Liver (tissue), 10 donors: ENCODE measurements at places on chromosomes 5 and 9.

DNA sequence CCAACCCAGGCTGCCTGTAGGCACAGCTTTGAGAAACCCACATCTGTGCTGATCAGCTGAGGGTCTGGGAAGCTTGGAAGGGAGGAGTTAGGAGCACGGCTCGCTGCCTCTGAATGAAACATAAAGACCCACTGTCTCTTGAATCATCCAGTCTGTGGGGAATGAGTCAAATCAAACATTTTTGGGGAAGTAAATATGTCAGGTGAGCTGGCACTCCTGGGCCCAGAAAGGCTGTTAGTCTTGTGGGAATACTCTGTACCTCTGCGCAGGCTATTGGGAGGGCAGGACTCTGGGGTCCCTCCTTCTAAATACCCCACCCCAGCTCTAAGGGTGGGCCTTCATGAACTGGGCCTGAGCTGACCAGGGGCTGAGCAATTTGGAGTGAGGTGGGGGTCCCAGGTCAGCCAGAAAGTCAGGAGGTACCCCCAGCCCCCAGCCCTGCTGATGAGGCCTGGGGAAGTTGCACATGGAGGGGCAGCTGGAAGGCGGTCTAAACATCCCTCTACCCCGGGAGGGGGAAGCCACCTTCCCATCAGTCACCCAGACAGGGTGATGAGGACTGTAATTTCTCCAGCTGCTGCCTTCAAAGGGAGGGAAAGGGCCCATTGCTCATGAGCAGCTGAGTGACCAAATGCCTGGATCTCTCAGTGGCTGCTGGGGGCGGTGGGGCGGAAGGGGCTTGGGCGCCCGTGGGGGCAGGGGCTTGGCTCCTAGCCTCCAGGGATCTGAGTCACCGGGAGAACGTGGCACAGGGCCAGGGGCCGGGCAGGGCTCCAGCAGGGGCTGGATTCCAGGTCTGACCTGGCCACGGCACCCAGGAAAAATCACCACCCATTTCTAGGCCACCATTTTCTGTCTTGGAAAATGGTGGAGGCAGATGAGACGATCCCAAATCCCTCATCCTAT, 10.8 kb downstream of the FIBCD1 start:
- DNase-seq: no peak

DNA sequence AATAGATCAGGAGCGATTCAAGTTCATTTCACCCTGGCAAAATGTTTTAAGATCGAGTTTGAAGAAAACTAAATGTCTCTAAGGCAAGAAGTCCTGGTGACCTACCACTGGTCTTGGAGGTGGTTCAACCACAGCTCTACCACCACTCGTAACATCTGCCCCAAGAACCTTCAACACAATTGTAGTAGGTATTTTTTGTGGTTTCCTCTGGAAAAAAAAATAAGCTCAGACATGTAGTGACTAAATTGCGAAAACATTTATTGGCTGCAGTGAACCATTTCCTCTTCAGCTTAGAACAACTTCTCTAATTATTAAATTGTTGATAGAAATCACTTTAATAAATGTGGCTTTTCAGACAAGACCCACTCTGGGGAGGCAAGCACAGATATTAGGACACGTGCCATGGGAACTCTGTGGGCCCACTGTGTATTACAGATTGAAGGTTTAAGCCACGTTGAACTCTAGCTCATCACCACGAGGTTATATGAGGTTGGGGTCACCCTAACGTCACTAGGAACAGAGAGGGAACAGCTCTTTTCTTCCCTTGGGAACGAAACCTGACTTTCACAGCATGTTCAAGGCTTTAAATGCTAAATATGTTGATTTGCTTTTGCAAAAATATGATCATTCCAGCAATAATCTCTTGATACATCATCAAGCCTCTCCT, 142.9 kb downstream of the HSD17B3 start:
- DNase-seq: no peak

GRCh38 chr5:127013407-127013806, 17.0 kb downstream of the MARCHF3 start:
- no peak for DNase-seq

GRCh38 chr9:114159691-114160090, 4.4 kb downstream of the COL27A1 start:
- DNase-seq: no peak

DNA sequence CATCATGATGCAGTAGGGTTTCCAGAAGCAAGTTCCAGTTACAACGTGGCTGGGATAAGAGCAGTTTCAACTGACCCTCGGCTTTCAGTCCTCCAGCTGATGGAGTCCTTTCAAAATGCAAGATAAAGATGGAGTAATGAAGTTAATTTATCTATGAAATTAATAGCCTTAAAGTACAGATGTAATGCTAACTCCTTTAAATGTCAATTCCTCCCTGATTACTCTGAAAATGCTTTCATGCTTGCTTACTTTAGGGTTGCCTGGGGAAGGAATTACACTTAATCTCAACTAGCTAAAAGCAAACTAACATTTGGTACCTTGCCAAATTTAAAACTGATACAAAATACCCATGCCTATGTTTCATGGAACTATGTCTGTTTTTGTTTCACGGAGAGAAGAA, 178.4 kb downstream of the KIAA0825 start:
- no peak for DNase-seq

DNA sequence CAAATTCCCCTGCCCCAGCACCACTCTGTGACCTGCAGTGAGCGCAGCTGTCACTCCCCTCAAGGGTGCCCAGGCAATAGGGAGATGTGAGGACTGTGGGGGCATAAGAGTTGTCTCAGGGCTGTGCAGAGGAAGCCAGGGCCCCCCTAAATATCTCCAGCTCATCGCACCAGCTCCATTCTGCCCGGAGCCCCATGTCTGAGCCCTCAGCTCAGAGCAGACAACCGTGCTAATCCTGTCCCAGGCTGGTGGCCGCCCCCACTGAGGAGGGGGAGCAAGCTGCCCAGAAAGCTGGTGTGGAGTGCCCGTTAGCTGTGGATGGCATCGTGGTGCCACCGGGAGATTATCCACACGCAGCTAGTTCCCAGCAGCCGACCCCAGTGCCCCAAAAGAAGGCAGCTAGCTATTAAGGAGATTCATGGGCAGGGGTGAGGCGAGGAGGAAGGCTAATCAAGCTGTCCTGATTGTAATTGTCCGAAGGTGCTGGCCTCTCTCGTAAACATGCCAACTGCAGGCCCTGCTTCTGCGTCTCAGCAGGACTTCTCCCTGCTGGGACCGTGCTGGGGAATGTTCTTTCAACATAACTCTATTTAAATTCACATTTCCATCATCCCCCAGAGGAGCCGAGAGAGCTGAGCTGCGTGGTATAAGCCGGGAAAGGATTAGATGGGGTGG, 17.0 kb upstream of the FIBCD1 start:
- no peak for DNase-seq

DNA sequence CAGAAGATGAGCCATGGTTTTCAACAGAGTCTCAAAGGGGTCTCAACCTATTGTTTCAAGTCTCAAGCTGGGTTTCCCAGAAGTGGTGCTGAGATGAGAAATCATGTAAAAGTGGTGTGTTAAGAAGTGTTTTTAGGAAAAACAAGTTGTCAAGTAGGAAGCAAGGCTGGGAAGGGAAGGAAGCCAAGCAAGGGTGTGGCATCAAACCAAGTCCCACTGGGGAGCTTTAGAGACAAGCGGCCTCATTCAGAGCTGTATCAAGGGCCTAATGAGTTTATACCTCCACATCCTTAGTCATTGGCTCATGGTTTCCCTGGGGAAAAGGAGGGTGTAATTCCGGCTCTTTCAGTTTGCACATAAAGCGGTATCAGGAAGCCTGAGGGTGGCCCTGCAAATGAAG, 26.4 kb upstream of the GABRB2 start:
- no peak for DNase-seq

DNA sequence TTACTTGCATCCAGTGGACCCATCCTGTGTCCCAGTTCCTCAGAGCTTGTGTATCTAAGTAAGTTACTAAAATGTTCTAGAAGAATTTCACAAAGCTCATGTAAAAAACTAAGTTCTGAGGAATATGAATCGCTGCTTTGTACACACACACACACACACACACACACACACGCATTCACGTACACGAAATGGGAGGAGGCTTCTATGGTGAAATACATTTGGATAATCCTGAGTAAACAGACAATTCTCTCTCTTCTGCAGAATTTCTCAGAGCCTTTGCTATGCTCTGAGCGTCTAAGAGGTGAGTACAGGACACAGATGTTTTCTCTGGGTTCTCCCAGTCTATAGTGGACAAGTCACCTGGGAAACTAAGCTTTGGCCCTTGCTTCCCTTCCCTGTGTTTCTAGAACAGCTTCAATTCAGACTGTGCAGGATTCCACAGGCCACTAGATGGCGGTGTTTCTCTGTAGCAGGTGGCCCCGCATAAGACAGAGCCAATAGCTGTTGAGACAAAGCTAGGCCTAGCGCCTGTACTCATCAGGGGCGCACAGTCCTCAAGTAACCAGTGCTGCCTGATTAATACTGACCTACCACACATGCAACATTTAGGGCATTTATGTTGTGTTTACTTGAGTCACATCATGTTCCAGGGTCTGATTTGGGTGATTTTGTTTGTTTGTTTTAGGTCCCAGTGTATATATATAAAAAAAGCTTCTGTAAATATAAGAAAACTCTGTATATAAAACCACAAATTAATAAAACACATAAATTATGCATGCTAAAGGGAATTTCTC, 114.8 kb downstream of the LIFR start:
- DNase-seq: peak; percentile 81

GRCh38 chr9:86700629-86701028, 246.7 kb downstream of the GAS1 start:
- DNase-seq: no peak

DNA sequence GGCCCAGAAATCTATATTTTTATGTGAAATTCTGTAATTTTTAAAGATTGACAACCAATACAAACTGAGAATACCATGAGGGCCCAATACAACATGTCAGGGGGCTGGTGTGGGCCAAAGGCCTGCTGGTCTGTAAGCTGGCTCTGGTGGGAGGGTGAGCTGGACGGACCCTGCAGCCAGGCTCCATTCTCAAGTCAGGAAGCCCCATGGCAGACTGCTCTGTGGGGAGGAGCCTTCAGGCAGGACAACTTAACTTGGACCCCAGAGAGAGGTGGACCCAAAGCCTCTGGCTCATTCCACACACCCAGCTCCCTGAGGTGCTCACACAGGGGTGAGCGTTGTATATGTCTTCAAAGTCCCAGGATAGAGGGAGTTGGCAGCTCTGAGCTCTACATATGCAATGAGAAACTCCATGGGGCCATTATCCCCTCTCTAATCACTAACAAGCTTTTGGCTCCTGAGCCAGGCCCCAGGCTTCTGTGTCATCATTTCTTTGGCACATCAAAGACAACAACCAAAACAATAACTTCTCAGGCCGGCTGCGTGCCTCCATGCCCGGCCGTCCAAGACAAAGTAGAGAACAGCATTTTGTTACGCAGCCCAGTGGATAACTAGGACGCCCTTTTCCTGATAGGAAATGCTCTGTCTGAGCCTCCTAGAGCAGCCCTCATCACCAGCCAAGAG, 6.4 kb downstream of the SEPTIN8 start:
- no peak for DNase-seq

DNA sequence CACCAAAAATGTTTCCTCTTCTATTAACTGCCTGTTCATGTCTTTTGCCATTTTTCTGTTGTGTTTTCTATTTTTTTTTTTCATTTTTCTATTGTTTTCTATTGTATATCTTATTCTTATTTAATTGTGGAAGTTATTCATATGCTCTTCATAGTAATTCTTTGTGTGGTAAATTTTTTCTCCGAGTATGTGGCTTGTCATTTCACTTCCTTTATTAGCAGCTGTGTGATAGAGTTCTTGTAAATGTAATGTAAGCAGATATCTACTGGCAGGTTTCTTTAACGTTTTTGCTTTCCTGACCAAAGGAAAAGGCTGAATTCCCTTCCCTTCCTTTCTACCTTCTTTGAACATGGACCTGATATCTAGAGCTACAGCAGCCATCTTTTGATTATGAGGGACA, 5.8 kb upstream of the PLPP1 start:
- no peak for DNase-seq

- DNase-seq: no peak
Observed at GRCh38 chr5:151221574-151221973, 2.3 kb downstream of the CCDC69 start.

DNA sequence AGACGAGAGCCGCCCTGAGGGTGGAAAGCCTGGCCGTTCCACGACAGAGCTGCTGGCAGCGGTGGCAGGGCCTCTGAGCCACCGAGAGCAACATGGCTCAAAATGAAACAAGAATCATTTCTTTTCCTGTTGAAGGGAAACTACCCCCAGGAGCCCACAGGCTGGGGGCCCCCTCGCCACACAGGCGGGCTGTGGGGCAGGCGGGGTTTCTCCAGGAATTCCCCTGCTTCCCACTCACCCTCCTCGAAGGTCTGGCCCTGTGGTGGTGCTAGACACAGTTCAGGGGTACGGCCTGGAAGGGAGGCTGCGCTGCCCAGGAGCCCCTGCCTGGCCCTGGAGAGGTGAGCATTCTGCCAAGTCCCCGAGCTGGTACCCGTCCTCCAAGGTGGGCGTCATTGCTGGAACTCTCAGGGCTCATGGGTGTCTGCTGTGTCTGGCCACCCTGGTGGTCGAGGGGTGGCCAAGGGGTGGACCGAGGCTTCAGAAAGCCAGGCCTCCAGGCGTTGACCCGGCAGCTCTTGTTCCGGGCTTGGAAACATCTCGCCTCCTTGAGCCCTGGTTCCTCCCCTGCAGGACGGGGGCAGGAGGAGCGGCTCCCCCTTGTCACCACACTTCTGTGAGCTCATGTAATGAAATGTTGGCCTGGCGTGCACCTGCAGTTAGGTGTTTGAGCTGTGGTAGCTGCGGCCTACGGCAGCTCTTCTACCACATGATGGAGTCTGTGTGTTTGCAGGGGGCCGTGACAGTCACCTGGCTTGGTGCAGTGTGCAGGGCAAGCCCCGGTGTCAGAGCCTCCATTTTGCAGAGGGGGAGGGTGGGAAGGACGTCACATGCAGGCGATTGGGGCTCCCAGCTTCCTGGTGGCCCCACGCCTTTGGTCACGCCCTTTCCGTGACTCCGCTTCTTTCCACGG, 65.3 kb downstream of the RXRA start:
- DNase-seq: no peak

DNA sequence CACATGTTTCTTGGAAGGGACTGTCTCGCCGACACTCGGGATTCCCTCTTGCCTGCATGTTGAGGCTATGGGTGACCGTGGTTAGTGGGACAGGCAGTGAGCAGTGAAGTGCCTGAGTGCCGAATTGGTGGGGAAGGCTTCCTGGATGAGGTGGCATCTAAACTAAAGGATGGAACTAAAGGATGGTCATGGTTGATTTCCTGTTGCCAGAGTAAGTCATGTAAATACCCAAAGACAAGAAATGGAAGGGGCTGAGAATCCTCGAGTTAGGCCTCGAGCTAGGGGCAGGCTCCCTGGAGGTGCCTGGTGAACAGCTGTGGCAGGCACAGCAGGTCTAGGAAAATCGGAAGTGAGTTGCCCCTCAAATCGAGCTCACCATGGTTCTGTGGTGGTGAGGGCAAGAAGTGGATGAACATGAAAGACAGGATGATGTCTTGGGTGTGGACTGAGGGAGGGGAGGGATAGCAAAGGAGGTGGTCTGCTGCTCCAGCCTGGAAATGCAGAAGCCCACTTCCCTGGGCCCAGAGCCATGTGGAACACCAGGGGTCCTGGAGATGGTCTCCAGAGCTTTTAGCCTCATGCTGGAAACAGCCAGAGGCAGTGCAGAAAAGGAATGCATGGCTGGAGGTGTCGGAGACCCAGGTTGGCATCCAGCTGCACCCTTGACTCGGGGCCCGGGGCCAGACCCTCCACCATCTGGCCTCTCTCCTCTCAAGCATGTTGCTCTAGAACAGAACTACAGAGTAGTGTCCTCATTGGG, 12.2 kb downstream of the CD74 start:
- DNase-seq: no peak
